ENCODE measurements at places on chromosomes 5 and 9.

- no peak for DNase-seq
These were observed 85.0 kb downstream of the ADRB2 start for GRCh38 chr5:148911386-148911785.

GRCh38 chr5:75513841-75514240 is 2.1 kb downstream of the POLK start:
- no peak for DNase-seq

DNA sequence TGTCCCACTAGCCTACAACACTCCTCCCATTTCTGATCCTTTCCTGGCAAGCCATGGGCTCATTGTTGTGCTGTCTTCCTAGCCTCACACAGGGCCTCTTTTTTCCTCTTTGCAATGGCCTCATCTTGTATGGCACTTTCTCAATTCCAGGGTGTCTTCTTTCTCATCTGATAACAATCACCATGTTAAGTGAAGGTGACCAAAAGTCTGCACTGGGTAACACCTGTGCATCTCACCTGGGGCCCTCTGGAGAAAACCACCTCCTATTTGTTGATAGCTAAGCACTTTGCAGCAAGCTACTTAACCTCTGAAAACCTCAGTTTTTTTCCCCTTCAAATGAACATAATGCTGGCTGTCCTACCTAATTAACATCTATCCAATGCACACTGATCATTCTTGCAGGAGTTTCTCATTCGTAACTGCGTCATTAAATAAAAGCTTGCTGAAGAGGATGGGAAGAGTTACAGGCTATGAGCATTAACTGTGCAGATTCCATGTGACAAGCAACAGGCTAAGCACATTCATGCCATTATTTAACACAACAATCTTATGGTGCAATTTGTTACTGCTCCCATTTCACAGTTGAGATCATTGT is 60.1 kb upstream of the STK32A start:
- no peak for DNase-seq

- DNase-seq = no peak
These were observed 38.1 kb upstream of the SSBP2 start for GRCh38 chr5:81789033-81789432.

DNA sequence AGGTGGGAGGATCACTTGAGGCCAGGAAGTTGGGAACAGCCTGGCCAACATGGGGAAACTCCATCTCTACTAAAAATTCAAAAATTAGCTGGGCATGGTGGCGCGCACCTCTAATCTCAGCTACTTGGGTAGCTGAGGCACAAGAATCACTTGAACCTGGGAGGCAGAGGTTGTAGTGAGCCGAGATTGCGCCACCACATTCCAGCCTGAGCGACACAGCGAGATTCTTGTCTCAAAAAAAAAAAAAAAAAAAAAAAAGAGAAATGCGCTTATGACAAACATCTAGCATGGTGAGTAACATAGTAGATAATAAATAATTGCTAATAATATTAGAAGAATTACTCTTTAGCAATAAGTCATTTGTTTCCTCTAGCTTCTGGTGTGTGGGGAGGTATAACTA is 25.9 kb downstream of the RUSC2 start:
- no peak for DNase-seq

DNA sequence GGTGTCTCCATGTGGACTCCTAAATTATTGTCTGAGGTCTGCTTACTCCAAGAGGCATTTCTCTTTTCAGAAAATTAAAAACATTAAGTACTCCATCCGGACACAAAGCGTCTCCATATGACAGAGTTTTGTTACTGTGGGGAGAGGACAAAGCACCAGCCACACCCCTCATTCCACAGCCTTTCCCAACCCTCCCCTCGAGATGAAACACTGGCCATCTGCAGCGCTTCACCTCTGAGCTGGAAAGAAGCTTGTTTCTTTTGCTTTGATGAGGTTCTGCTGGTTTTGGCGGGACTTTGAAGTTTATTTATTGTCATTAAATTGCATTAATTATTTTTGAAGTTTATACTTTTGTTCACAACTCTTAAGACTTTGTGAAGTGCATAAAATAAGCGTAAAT is 27.6 kb upstream of the NKD2 start:
- DNase-seq = no peak

DNA sequence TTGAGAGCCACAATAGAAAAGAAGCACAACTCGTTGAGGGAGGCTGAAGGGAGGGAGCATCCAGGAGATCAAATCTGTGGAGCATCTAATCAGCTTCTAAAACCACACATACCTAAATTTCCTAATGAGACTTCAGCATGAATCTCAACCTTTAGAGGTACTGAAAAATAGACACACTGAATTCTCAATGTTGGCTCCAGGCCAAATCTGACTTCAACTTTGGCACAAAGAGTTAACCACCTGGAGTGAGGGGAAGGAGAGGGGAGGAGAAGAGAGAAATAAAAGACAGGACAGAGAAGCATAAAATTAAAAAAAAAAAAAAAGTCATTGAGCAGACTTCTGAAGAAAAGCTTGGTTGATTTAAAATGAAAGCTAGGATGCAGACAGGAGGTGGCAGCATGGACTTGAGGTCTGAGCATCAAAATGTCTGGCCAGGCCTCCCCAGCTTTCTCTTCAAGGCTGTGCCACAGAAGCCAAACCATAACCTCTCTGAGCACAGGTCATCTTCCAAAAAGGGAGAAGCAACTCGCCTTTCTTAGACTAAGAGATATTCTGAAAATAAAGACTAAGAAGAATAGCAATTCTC is 205.6 kb downstream of the DENND1A start:
- DNase-seq = no peak

DNA sequence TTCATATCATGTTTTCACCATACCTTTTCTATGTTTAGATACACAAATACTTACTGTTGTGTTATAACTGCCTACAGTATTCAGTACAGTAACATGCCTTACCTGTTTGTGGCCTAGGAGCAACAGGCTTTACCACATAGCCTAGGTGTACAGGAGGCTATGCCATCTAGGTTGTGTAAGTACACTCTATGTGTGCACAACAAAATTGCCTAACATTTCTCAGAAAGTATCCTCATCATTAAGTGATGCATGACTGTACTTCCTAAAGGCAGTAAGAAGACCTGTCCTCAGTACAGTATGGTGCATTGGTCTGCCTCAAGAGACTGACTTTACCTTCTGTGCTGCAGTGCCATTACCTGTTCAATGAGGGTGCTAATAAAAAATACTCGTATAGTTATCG is 7.9 kb downstream of the TXN start:
- no peak for DNase-seq

DNA sequence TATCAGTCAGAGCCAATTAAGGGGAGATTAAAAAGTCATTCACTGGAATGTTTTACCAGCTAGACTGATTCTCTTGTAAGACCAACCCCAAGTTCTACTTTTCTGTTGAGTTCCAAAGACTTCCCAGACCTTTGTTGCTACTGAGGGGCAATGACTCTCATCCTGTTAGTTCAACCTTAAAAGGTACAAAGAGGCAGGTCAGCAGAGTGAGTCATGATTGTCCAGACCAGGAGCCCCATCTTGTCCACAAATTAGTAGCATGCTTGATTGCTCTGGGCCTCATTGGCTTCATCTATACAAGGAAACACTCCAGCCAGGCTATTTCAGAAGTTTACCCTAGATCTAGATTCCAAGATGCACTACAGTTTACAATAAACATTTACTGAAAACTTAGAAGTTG is 79.9 kb upstream of the IL7R start:
- no peak for DNase-seq

DNA sequence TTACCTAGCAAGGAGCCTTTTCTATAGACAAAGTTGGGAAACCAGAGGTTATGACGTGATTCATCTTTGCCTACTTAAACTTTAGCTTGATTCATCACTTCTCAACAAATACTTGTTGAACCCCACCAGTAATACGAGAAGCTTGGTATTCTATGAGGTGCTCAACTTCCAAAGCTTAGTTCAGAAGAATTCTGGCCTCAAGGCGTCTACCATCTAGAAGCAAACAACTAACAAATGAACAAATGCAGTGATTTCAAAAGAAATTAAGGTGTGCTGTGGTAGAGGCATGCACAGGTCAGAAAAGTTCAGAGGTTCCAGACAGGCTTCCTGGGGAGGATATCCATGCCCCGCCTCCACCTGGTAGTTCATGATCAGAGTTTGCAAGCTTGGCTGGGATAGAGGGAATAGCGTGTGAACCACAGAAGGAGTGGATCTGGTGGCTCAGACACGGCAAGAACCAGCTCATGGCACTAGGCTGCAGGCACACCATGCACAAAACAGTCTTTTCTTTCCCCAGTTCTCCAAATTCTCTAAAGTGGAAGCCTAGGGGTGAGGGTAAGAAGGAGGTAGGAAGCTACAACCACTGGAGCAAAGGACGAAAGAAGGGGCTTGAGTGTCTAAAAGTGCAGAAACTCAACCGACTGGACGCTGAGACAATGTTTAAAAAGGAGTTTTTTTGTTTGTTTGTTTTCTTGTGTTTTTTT is 473.0 kb downstream of the RAB3C start:
- no peak for DNase-seq

GRCh38 chr5:163135849-163136248 is 301.5 kb upstream of the CCNG1 start:
- DNase-seq = no peak

- DNase-seq = no peak
These were observed 3.6 kb upstream of the OTP start for GRCh38 chr5:77641963-77642737.

GRCh38 chr9:117561761-117562160 is 142.4 kb upstream of the TLR4 start:
- no peak for DNase-seq

DNA sequence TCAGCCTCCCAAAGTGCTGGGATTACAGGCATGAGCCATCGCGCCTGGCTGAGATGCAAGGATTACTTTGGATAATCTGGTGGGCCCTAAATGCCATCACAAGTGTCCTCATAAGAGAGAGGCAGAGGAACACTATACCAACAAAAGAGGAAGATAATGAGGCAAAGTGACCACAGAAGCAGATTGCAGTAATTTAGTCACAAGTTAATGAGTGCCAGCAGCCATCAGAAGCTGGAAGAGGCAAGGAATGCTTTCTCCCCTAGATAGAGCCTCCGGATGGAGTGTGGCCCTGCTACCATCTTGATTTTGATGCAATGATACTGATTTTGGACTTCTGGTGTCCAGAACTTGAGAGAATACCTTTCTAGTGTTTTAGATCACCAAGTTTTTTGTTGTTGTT is 122.3 kb downstream of the SPATA31D1 start:
- DNase-seq = no peak

- no peak for DNase-seq
These were observed 250.8 kb upstream of the FBXL7 start for GRCh38 chr5:15249152-15249551.

GRCh38 chr9:95092262-95093072 is 225.0 kb downstream of the FANCC start:
- no peak for DNase-seq

GRCh38 chr5:61820836-61821235 is 485.2 kb upstream of the KIF2A start:
- no peak for DNase-seq

DNA sequence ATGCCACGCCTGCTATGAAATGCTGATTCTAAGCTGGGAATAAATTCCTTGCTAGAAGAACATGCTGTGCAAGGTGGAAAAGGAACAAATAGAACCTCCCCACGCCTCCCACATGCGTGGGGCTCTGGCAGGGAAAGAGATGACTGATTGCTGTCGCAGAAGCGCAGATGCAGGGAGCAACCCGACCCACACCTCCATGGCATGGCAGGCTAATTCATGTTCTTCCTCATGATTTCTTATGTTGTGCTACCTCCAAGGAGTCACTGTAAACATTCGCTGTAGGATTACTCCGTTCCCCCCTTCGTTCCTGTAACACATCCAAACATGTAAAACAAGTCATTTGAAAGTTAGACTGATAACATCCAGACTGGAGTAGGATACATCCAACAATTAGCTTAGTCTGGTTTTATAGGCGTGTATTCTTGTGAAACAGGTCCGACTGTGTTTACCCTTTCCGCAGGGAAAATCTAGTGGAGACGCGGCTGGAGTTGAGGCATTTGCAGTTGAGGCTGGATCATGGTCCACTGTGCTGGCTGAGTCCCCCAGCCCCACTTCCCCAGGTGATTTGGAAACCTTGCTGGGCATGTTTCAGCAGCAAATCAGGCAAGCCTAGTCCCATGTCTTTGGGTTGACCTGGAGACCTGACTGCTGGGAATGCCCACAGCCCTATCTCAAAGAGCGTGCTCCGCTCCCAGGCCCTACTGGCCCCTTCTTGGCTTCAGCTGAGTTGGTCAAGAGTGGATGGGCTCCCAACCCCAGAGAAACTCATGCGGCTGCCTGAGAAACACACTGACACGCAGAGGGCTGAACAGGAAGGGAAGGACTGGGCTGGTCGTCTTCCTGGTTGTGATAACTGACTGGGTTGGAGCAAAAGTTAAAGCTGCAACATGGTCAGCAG is 24.8 kb upstream of the ANKRD33B start:
- no peak for DNase-seq

GRCh38 chr5:173396311-173396993 is 68.2 kb upstream of the STC2 start:
- no peak for DNase-seq

DNA sequence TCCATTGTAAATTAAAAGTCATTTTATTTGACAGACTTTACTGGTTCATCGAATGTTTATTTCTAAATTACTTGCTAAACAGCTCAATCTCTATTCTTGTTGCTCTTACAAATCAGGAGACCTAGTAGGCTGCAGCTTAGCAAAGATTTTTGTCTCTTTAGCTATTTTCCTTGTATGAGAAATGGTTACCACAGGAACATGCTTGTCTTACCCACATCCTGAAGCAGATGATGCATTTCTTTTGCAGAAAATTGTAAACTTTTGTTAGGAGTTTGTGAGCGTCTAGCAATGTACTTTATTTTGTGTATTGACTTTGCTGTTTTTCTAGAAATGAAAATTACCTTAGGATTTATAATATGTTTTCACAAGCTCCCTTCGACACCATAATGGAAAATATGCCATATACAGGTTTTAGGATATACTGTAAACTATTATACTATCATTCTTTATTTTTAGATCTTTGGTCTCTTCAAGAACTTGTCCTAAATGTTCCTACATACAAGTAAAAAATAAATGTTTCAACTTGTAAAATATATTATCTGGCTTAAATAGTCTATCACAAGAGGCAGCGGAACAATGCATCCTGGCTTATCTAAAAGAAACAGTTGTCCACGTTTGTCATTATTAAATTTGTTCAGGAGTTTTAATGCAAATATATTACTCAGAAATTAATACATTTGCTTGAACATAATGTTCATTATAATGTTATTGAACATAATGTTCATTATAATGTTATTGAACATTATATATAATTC is 54.1 kb downstream of the SPEF2 start:
- DNase-seq = no peak

DNA sequence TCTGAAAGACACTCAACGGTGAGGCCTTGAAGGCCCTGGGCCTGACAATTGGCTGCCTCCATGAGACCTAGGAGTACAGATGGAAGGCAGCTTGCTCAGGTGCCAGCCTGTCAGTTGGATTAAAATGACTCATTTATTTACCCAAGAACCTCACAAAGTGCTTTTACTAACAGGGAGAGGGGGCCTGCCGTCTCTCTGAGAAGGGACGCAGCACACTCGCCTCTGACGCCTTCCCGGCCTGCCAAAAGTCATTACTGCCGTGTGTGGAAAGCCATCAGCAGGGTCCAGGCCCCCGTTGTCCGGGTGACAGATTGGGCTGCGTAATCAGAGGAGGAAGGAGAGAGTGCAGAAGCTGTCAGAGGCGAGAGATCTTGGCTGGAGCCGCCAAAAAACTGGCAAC is 32.4 kb downstream of the DDX31 start:
- no peak for DNase-seq
